ENCODE measurements at places on chromosomes 7 and 10. TPM values are rescaled to one million over a fixed set of nuclear protein-coding genes. Genes with fewer than 3 reads are reported as not detected.

FLNC gene
- total RNA-seq = not detected

PDZD7 gene
- total RNA-seq = 0.31 TPM

CLRN3 gene
- not detected for total RNA-seq

BRI3 gene
- 58.4 TPM for total RNA-seq

ZNF503 gene
- total RNA-seq = 0.13 TPM

MCM10 gene
- 73.1 TPM for total RNA-seq

RGR gene
- not detected for total RNA-seq

ABCC2 gene
- 1.5 TPM for total RNA-seq

ASB13 gene
- 7.5 TPM for total RNA-seq

TMEM270 gene
- not detected for total RNA-seq

CFAP70 gene
- total RNA-seq = 1.2 TPM

CYP2C19 gene
- total RNA-seq = not detected

ZNF804B gene
- total RNA-seq = not detected

EBLN1 gene
- not detected for total RNA-seq

GPR26 gene
- not detected for total RNA-seq

NODAL gene
- total RNA-seq = not detected

TRIM50 gene
- total RNA-seq = not detected

OR2A7 gene
- 1.1 TPM for total RNA-seq

ITGA8 gene
- not detected for total RNA-seq

Measured in CD8-positive, alpha-beta memory T cell (primary cell).